GM04504 (cell line): ENCODE measurements at places on chromosomes 16 and 17.

- DNase-seq = peak; percentile 13
These were observed 185.4 kb downstream of the ABCC12 start for GRCh38 chr16:47970291-47970931.

DNA sequence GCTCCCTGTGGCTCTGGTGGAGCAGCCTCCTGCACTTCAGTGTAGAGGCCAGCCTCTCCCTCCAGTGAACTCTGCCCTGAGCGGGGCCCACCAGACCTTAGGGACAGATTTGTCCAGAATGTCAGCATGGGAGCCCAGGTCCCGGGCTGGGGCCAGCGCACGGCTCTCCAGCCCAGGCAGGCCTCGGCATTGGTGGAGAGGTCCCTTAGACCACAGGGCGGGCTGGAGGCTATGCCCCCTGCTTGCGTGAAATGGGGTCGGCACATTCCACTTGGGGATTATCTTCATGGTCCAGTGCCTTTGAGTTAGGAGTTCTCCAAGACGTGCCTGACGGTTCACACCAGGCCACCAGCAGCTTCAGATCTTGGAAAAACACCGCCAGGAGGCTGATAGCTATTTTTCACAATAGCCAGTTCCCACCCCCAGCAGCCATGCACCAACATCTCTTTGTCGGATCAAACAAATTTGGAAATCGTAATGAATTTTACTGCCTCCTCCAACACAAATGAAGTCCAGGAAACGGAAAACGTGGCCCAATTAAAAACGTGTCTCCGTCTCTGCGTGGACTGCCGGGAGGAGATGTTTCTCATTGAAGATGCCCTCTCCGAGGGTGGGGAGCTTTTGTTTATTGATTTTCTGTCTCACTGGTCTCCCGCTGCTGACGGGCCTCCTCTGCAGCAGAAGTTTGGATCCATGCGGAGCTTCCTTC is 110.0 kb upstream of the CIBAR2 start:
- no peak for DNase-seq

DNA sequence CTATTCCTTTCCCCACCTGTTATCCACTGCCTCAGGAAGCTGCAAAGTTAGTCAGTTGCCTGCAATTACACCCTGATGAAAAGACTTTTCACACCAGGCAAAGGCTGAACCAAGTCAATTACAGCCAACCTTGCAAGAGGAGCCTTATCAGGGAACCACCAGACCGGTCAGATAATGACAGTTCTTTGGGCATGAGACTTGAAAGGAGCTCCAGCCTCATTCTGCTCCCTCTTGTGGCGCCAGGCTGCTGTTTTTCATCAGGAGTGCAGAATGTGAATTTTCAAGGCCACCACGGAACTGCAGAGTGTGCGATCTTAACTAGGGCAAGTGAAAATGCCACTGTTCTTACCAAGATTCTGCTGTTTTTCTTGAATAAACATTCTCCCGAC is 22.5 kb downstream of the DNAI2 start:
- DNase-seq = peak; percentile 9

- DNase-seq = no peak
These were observed 18.5 kb upstream of the PITPNA start for GRCh38 chr17:1580979-1581676.

DNA sequence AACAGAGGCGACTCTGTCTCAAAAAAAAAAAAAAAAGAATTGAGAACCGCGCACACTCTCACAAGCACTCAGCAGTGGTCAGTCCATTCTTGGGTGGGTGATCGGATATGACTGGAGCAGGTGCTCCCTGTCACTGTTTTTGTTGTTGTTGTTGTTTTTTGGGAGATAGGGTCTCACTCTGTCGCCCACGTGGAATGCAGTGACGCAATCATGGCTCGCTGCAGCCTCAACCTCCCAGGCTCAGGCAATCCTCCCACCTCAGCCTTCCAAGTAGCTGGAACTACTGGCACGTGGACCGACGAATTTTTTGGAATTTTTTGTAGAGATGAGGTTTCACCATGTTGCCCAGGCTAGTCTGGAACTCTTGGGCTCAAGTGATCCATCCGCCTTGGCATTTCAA is 30.0 kb downstream of the RAB11FIP3 start:
- no peak for DNase-seq

- no peak for DNase-seq
These were observed 216.0 kb downstream of the PMP22 start for GRCh38 chr17:15048933-15049794.

GRCh38 chr17:30506481-30506880 is 29.3 kb downstream of the GOSR1 start:
- no peak for DNase-seq
